ENCODE measurements at places on chromosomes 5 and 9. TPM values are rescaled to one million over a fixed set of nuclear protein-coding genes. Genes with fewer than 3 reads are reported as not detected.

The CXCL14 gene
- total RNA-seq, result 62.1 TPM

The FASTKD3 gene
- total RNA-seq, result 14.7 TPM

The TRIM14 gene
- 25.8 TPM for total RNA-seq

The CAAP1 gene
- total RNA-seq, result 10.6 TPM

All from vagina (tissue), 2 donors.